ENCODE measurements at places on chromosomes 12 and 14.

DNA sequence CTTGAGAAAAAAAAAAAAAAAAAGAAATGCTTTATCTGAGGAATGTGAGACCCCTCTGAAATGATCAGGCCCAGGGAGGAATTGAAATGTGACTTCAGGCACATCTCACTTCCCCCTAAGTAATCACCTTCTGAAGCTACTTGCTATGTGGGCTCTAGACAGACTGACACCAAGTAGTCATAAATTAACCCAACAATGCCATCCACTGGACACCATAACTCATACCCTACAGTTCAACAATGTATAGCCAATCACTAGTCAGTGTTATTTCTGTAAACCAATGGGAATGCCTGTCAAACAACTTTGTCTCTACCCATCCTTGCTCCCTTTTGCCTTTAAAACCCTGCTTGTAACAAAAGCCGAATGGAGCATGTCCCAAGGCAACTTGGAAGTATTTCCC, 182.7 kb upstream of the TMPO start:
- peak; percentile 22 for DNase-seq

GRCh38 chr14:92553438-92553837, 39.9 kb downstream of the RIN3 start:
- DNase-seq = no peak

GRCh38 chr12:91813701-91814100, 331.9 kb downstream of the BTG1 start:
- no peak for DNase-seq

GRCh38 chr12:93713060-93713459, 35.9 kb downstream of the CRADD start:
- no peak for DNase-seq

DNA sequence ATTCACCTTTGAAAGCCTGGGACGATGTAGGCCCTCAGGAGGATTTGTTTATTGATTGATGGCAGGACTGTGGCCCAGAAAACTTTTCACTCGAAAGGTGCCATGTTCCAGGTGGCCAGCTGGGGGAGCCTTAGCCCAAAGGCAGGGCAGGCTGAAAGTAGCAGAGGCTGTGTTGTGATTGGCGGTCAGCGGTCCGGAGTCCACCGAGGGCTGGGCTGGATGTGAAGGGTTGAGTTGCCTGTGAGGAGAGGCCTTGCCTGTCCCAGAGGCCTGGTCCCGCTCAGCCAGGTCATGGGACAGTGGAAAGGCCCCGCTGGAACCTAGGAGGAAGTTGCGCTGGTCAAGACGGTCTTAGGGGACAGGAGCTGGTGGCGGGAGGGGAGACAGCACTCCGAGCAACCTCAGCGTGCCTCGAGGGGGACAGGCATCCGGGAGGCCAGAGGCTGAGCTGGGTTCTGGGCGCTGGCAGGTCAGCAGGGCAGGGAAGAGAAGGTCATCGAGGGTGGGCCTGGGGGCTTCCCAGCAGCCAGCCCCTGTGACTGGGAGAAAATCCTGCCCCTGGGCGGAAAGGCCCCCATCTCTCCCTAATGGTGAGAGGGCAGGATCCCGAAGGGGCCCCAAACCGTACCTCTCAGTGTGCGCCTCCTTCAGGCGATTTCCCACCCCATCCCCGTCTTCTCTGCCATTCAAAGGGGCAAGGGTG, 26.3 kb downstream of the CMA1 start:
- peak; percentile 80 for DNase-seq

- no peak for DNase-seq
Observed at GRCh38 chr12:54220567-54220966, 31.8 kb upstream of the SMUG1 start.

GRCh38 chr12:70691018-70691672, 53.9 kb upstream of the PTPRB start:
- DNase-seq = peak; percentile 70

GRCh38 chr12:98725476-98726247, 80.6 kb downstream of the APAF1 start:
- peak; percentile 82 for DNase-seq

GRCh38 chr14:33560718-33561431, 390.0 kb downstream of the EGLN3 start:
- no peak for DNase-seq

- DNase-seq = no peak
Observed at GRCh38 chr14:99391671-99392070, 89.0 kb downstream of the SETD3 start.
